ENCODE measurements at places on chromosomes 13 and 19.

- no peak for DNase-seq
Observed at GRCh38 chr13:100674572-100674871, at the start of gene TMTC4. TMTC4 (minus strand) TSS chr13:100674795; CDS start chr13:100670362, 4,433 bp downstream.

- DNase-seq: no peak
Observed at GRCh38 chr19:12596485-12596884, 14.1 kb downstream of the ZNF490 start.

DNA sequence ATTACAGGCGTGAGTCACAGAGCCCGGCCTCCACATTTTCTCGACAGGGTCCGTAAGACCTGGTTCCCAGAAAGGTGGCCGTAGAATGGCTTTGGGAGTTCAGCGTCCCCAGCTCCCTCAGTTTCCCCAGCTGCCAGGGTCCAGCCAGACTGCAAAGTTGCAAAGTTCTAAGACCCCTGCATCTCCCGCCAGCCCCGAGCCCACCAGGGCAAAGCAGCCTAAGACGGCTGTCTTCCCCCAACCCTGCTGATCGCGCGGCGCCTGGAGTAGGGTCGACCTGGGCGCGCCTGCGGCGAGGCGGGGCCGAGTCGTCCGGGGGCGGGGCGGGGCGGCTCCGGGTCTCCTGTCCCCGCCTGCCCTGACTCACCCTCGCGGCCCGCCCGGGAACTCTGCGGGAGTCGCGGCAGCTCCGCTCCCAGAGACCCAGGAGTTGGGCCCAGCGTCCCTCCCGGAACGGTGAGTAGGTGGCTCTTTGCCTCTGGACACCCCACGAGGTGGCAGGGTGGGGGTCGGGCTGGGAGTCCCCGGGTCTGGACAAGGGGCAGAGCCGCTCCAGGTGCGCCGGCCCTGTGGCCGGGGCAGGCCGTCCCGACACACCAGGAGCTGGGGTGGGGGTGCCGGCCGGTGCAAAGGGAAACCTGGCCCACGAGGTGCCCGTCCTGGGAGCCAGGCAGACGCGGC, at the start of gene LRRC8E:
LRRC8E (plus strand) TSS at position 366 of the 681 bp plus-strand sequence. CDS start 7,094 bp downstream, outside the sequence.
- no peak for DNase-seq

- no peak for DNase-seq
Observed at GRCh38 chr13:113653264-113654174, 4.5 kb downstream of the ATP4B start.

DNA sequence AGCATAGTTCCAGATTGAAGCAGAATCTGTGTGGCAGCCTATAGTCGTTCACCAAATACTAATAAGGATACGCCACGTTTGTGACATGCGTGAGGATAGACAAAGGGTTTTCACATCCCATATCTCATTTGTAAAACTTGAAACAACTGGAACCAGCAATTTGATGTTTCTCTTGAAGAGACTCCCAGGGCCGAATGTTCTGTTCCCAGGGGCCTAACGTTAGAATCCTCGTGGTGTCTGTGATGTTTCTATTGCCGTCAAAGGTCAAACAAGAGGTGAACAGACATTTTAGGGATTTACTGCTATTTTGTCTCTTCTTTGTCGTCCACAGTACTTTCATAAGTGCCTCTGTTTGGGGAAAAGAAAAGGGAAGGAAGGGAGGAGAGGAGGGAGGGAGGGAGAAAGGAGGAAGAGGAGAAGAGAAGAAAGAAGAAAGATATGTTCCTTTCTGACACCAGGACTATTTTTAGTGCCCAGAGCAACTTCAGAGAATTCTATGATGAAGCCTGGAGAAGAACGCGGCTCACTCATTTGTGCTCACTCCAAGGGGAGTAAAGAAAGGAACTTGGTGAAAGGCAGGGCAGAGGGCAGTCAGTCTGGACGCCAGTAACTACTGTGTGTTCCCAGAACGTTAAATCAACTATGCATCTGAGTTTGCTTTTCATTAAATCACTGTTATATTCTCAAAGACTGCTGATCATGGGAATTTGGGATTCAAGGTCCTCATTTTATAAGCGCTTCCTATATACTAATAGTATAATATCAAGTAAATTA, 154.5 kb downstream of the DCT start:
- no peak for DNase-seq

GRCh38 chr13:44040818-44041100, 161.1 kb downstream of the LACC1 start:
- DNase-seq: no peak

DNA sequence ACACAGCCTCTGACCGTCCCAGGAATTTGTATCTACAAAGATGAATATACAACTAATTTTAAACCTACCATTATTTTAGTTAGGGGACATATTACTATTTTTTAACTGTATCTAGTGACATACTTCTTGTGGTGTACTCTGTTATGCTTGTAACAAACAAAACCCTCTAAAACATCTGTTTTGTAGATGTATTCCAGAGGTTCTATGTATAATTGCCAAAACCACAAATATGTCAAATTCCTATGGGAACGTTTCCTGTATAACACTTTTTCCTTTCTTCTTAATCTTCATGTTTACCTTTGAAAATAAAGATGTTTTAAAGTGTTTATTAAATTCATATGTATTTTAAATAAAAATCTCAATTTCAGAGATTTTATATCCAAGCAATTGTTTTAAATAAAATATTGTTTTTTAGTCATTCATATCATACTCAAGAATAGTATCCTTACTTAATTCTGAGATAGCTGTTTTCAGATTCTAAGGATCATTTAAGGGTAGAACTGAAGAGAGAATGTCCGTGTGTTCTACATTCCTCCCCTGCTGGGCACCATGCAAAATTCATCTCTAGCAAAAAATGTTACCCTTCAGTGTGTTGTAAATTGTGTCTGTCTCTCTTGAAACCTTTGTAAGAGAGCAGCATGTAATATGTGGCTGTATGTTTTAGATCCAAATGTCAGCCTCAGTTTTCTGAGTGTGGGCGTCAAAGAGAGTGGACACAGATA, 1327.7 kb downstream of the EFNB2 start:
- no peak for DNase-seq

DNA sequence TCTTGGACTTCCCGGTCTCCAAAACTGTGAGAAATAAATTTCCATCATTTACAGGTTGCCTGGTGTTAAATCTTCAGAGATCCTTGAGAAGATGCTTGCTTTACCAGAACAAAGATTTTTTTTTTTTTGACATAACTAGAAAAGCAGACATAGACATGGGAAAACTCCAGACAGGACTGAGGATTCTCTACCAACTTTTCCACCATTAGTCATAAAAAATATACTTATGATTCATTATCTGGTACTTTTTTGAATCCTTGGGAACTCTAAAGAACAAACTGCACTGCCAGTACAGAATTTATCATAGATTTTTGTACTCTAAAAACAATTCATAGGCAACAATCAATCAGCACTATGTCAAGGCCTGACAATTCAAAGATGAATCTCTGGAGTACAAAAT, 487.6 kb downstream of the EFNB2 start:
- no peak for DNase-seq

DNA sequence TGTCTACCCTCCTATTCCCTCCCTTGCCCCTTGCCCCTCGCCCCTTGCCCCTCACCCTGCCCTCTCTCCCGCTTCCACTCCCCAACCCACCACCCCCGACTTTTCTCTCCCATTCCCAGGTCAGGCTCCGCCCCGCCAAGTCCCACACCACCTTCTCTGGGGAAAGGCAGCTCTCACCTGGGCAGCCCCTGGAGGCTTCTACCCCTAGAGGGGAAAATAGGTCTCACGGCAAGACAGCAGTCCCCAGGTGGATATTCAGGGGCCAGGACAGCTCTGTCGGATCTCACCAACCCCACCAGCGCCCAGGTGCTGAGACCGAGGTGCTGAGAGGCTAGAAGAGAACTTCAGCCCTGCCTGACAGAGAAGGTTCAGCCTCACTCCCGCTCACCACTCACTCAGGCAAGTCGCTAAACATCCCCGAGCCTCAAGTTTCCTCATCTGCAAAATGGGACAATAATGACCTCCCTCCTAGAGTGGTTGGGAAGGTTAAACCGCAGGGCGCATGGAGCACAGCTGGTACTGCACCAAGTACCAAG, 1.4 kb upstream of the ERFL start:
- no peak for DNase-seq

GRCh38 chr19:43527860-43528622, 1.0 kb upstream of the ETHE1 start:
- DNase-seq: no peak

GRCh38 chr13:112172641-112173251, 105.8 kb downstream of the SOX1 start:
- no peak for DNase-seq

GRCh38 chr19:33132425-33132824, 511 bp downstream of the WDR88 start:
- DNase-seq: no peak

- no peak for DNase-seq
Observed at GRCh38 chr13:56510836-56511235, 629.9 kb upstream of the PRR20A start.

DNA sequence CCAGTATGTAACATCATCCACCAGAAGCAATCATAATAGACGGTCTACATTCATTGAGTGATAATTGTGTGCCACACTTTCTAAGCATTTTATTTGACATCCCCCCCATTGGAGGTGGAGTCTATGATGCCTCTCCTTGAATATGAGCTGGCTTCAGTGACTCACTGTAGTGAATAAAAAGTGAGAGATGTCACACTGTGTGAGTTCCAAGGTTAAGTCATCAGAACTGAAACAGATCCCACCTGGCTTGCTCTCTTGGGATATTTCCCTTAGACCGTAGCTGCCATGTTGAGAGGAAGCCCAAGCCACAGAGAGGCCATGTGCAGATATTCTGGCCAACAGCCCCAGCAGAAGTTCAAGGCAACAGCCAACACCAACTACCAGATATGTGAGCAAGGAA, 12.6 kb downstream of the RTBDN start:
- DNase-seq: no peak

- DNase-seq: no peak
Observed at GRCh38 chr13:113545931-113546516, 38.5 kb upstream of the TFDP1 start.

GRCh38 chr13:37212826-37213225, 107.4 kb upstream of the CSNK1A1L start:
- no peak for DNase-seq

DNA sequence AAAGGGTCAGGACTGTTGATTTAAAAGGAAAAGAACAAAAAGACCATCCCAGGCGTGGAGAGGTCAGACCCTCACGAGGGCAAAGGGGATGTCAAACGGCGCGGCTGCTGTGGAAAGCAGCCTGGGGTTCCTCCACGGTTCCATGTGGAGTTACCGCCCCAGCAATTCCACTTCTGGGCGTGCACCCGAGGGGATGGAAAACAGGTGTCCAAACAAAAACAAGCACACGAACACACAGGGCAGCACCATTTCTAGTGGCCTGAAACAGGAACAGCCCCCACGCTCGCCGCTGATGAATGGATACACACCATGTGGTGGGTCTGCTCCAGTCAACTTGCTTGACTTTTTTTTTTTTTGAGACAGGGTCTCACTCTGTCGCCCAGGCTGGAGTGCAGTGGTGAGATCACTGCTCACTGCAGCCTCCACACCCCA, 11.2 kb downstream of the AP3D1 start:
- DNase-seq: no peak

GRCh38 chr19:47587295-47587694, 14.3 kb upstream of the ZNF541 start:
- no peak for DNase-seq

DNA sequence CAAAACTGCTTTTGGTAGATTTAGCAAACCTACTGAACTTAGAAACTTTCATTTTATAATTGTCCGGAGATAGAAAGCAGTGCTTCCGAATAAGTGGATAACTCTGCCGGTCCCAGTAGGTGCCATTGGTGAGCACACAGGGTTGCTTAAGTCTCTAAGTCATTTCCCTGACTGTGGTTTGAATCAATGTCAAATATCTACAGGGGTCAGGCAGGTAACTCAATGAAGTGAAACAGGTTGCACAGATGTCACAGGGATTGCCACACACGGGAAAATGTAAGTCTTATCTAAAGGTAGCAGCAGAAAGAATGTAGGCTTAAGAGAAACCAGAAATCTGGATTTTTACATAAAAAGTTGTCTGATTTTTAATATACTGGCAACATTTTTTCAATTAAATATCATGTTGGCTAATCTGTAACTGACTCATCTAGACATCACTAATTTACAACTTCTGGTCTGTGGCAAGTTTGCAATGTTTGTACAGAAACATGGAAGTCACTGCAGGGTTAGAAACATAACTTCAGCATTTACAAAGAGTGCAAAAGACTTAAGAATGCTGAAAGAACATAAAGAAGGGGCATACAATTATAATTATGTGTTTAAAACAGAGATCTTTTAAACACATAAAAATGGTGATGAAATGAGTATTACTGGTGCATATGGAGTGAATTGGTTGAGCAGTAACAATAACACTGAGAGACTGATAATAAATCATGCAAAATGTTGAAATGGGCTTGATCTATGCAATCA, 14.3 kb upstream of the LRRC63 start:
- DNase-seq: no peak

GRCh38 chr19:38032151-38032550, 125.1 kb downstream of the SIPA1L3 start:
- no peak for DNase-seq

GRCh38 chr13:43303033-43303729, 279.8 kb downstream of the DNAJC15 start:
- DNase-seq: no peak

DNA sequence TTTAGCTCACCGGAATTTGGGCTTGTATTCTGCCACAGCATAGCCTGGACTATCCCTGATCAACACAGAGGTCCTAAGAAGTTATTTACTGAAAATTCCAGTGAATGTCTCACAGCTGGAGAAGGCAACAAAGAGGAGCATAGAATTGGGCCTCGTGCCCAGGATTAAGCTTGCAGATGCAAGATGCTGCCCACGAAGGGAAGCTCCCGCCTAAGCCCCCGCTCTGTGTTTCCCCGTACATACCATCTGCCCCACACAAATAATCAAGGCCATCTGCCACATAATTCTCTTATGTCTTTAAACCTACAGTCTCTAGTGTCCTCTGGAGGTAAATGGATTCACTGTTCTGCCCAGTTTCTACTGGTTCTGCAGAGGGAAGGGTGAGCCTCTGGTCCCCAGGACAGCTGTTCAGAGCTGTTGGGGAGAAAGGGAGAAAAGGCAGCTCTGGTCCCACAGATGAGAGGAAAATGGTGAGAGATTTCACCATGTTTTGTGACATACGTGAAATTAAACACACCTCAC, 7.4 kb upstream of the TPP2 start:
- DNase-seq: no peak

- DNase-seq: no peak
Observed at GRCh38 chr19:40441719-40442253, 2.3 kb downstream of the SERTAD3 start.

DNA sequence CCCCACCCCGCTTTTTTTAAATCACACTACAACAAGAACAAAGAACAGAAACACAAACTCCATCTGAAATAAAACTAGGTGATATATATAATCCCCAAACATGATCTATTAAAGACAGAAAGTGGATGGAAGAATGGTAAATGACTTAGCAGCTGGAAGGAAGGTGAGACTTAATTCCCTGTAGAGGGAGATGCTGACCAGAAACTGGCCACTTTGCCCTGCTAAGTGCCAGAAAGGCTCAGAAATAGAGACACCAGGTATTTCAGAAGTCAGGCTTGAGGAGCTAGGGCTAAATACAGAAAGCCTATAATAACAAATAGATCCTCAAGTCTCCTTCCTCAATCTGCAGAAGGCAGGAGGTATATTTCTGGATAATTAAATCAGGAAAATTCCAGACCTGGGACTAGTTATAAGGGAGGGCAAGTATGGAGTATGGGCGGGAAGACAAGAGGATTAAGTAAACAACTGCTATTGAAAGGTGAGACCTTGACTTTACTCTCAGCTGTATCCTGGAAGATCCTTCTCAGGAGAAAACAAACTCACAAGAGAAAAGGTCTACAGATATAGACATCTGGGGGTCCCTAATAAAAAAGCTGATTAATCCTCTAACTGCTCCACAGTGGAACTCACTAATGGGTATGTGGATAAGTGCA, 32.2 kb downstream of the MTRF1 start:
- no peak for DNase-seq
